ENCODE measurements at places on chromosomes 7 and 10.

DNA sequence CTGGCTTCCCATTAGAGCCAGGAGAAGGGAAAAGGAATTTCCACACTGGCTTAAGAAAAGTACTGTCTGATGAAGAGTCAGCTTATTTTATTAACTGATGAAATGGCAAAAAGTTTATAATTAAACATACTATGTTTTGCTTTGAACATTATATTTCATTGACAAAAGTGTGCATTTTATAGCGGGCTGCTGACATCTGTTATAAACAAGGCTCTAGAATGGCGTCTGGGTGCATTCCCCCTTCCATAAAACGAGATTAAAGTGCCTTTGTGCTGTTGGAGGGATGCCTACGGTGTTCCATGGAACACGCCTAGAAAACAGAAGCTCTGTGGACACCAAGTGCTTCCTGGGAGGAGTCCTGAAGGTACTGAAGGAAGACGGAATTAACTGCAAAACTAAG lies 220.2 kb downstream of the SNX10 start:
- no peak for DNase-seq

GRCh38 chr10:59358576-59358975 lies 3.8 kb downstream of the FAM13C start:
- DNase-seq, result no peak

GRCh38 chr7:108487646-108488045 lies 31.4 kb upstream of the NRCAM start:
- no peak for DNase-seq

GRCh38 chr7:121328508-121329190 lies at the start of gene WNT16:
TSS of gene WNT16 (plus strand) at chr7:121329000. CDS start at chr7:121329293, 293 bp downstream.
- no peak for DNase-seq

DNA sequence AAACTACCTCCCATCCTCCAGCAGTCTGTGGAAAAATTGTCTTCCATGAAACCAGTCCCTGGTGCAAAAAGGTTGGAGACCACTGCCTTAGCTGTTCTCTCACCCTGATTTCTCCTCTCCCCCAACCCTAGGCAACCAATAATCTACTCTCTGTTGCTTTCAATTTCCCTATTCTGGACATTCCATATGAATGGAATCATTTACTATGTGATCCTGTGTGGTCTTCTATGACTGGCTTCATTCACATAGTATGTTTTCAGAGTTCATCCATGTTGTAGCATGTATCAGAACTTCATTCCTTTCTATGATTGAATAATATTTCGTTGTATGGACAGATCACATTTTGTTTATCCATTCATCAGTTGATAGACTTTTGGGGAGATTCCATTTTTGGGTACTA lies 38.3 kb upstream of the DLG5 start:
- DNase-seq, result no peak

- DNase-seq, result no peak
These were observed 297.7 kb upstream of the SHH start for GRCh38 chr7:156109988-156110387.

- no peak for DNase-seq
These were observed 126.2 kb upstream of the KCTD7 start for GRCh38 chr7:66502230-66503035.

Data from posterior cingulate gyrus (tissue), 11 donors.